Kidney capillary endothelial cell (primary cell): ENCODE measurements at places on chromosomes 13 and 19.

- DNase-seq = no peak
Observed at GRCh38 chr13:78430166-78430791, 173.1 kb downstream of the POU4F1 start.

DNA sequence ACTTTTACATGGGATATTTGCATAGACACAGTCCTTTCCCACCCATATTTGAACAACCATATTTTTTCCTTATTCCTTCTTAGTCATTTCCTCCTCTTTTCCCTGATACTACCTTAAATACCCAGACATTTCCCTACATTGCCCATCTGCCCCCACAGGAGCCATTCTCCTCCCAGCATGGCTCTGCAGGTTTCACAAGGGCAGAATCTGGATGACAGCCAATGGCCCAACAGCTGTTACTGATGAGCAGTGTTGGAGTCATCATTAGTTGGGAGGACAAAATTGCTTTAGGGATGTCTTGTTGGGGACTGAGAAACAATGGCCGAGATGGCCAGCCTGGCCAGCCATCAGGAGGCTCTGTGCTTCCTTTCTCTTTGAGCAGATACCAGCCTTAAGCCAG lies 209.5 kb downstream of the KLF5 start:
- DNase-seq = peak; percentile 42

DNA sequence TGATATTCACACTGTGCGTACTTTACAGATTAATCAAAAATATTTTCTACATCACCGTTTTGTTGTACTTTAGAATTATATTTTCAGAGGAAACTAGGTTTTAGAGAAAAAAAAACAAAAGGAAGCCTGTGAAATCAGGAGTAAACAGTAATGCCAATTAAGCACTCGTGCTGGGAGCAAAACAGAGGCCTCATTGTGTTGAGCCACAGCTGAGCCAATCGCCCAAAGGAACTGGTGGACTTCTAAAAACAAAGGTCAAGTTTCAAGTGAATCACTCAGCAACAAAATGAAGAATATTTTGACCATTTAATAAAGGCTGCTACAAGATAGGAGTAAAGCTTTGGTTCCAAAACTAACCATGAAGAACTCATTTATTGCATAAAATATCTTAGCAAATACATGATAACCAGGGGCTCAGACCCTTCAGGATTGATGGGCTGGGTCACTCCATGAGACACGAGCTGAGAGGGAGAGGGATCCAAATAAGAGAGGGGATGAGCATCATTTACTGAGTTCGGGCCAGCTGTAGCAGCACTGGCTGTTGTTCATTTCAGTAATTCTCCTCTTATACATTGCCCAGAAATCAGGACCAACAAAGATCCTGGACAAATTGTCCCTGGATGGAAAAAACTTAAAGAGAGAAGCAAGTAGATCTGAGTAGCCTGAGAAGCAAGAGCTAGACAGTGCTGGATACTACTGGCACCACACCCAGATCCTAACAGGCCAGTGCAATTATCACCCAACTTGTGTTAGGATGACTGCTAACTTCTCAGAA lies 8.3 kb upstream of the NALCN start:
- no peak for DNase-seq

DNA sequence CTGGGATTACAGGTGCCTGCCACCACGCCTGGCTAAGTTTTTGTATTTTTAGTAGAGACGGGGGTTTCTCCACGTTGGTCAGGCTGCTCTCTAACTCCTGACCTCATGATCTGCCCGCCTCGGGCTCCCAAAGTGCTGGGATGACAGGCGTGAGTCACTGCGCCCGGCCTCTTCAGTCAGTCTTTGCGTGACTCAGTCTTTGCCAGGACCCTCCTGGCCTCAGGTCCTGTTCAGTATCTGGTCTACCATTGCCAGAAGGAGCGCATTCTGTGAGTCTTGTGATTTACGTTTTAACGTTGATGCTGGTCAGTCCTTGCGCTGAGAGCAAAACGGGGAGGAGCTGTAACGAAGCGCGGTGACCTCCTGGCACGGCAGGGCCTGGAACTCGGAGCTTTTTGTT lies 7.6 kb upstream of the HMG20B start:
- no peak for DNase-seq

- no peak for DNase-seq
Observed at GRCh38 chr13:41608839-41609177, 151.5 kb downstream of the RGCC start.

DNA sequence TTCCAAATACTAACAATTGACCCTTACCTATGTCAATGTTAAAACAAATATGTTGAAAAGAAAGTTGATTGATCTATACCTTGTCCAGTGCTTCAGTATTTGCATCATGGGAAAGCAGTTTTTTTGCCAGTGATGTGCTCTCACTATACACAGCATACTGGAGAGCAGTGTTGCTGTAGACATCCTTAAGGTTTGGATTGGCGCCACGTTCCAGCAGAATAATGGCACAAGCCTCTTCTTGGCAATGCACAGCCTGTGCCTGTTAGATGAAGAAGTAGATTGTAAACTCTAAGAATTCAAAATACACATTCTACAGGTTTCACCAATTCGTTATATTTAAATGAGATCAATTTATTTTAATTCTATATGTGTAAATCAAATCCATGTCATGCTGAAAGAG lies 43.9 kb upstream of the C1QTNF9B start:
- no peak for DNase-seq

DNA sequence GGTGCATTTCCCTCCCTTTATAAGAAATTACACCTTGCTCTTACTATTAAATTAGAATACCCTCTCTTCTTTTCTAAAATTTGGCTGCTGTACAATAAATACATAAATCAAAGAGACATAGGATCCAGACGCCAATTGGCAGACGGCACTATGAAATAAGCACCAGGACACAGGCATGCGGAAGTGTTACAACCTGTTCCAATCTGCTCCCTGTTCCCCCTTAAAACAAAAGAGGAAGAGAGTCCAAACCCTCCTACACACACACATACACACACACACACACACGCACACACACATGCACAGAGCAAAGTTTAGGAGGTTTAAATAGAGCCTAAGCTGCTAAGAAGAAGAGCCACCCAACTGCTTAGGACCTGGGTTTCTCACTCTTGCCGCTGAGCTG lies 75.6 kb upstream of the ZNF507 start:
- DNase-seq = no peak

- no peak for DNase-seq
Observed at GRCh38 chr13:28655561-28655960, 3.4 kb upstream of the POMP start.

DNA sequence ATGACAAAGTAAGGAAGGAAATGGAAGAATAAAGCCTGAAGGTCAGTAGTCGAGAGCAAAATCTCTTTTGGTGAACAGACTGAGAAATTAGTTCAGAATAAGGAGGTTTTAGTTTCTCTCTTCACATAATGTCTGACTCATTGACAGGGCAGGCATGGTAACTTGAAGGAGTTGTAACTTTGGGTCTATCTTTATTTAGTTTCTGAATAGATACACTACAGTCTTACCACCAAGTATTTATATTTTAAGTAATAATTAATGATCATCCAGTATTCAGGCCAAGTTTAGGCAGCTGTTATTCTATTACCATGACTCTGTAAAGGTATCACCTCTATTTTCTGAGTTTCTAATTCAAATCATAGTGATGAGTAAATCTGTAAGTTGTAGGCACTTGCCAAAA lies 219.9 kb downstream of the SPRY2 start:
- DNase-seq = no peak

DNA sequence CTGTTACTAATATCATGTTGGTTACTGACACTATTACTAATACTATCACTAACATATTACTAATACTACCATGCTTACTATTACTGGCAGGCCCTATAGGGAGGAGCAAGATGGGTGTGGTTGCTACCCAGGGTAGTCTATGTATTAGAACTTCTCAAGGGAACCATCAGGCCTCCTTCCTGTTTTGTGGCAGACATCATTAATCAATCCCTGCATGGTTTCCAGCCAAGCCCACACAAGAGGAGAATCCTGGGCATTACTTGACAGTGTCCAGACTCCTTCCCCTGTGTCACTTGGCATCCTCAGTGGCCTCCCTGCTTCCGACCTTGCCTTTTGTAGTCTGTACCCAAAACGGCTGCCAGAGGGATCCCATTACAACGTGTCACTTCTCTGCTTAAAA lies 8.9 kb downstream of the HAS1 start:
- DNase-seq = no peak

DNA sequence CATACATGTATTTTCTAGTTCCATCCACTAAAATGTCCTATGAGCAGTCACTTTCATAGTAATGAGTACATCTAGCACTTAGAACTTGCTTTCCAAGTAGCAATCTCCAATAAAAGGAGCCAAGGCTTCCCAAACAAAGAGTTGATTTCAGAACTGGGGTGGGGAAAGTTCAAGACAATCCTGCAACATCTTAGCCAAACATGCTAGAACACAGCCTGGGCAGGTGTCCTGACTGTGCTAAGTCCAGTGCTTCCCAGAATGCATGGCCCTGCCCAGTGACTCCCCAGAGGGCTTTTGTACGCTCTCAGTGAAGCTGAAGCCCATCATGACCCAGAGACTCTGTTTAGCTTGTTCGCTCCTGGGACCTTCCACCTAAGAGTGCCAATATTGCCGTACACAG lies 106.7 kb upstream of the UBAC2 start:
- DNase-seq = no peak

- no peak for DNase-seq
Observed at GRCh38 chr13:74528734-74529513, 394.7 kb upstream of the KLF12 start.

DNA sequence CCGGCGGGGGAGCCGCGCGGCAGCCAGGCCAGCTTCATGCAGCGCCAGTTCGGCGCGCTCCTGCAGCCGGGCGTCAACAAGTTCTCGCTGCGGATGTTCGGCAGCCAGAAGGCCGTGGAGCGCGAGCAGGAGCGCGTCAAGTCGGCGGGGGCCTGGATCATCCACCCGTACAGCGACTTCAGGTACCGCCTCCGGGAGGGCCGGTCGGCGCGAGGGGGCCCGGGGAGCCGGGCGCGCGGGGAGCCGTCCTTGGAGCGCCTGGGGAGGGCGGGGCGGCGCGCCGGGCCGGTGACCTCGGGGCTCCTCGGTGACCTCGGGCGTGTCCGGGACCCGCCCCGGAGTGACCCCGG lies 690 bp downstream of the HCN2 start:
- peak; percentile 48 for DNase-seq

DNA sequence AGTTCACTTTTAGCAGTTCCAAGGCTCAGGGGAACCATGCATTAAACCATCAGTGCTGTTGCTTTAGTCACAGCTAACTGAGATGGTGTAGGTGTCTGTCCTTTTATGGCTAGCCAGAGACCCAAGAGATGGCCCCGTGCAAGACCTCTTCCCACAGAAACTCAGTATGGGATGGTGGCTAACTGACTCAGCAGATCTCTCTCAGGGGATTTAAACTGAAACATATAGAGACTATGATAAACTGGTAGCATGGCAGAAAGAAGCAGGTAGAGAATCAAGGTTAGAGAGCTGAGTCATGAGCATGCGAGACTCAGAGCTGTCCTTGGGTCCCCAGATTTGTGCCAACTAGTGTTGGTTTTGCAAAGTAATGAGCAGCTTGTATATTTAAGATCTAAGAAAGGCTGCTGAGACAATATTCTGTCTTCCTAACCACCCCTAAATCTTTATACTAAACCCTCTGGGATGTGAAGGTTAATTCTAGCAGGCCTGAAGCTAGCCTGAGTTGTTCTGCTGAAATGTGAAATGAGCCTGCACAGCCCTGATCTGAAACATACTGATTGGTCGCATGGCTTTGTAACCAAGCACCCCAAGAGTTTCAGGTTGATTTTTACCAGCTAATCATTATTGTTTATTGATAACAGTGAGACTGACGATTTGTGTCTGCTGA lies 6.5 kb upstream of the SCEL start:
- DNase-seq = no peak

DNA sequence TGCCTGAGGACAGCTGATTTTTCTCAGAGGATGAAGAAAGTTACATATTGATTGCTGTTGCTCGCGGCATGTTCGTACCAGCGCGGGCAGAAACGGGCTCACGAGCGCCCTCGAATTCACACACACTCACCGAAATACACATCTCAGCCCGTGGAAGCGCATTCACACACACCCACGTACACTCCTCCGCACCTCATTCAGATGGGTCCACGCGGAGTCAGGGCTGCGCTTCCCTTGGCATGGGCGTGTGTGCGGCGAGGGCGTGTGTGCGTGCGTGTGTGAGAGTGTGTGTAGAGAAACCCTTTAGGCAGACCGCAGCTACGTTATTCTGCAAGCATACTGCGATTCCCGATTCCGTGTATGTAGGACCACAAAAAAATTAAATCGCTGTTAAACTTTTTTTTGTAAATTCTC lies 2.1 kb upstream of the PCDH17 start:
- no peak for DNase-seq

DNA sequence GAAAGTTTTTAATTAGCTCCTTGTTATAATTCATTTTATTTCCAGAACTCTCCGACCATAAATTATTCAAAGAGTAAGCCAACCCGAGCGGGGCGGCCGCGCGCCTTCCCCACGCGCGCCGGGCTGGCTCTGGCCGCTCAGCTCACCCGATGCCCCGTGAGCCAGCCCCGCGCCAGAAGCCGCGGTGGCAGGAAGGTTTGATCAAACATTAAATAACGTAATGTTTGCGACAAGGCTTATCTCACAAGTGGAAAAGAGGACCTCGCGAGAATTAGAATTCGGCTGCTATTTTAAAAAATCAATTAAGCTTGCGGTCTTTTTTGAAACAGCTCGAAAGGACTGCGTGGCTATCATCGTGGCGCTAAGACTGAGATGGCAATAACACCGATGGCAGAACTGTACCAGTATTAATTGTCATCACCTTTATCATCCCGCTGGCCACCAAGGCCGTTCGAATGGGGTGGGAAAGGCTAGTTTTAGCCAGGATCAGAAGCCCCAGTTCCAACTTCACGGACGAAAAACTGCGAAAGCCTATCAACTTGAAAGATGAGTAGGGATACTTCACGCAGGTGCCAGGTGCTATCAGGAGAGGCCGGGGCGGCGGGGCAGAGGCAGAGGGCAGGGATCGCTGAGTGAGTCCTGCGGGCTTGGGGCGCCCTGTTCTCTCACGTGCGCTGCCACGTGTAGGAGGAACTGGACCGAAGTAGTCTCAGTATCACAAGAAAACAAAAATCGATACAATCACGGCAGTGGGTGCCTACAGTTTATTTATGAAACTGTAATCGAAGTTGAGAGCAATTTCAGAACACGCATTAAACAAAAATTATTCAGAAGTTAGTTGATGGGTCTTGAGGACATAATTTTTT lies 6.4 kb downstream of the POU4F1 start:
- DNase-seq = no peak

DNA sequence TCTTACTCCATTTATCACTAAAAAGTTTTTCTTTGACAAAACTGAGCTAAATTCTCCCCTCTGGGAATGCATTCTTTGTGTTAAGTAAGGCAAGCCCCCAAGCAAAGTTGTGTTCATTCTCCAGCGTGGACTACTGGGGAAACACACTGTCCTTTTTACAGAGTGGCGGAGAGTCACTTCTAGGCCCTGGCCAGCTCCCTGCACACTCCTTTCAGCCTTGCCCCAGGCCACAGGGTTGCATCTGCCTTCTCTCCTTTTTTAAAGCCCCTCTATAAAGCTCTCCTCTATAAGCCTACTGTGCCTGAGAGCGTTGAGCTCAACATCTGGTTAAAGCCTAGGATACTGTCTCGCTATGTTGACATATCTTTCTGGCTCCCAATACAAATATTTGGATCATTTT lies 803.4 kb downstream of the PCDH17 start:
- DNase-seq = no peak

GRCh38 chr13:86689911-86690310 lies 890.7 kb upstream of the SLITRK6 start:
- DNase-seq = no peak
